ENCODE measurements at places on chromosomes 7 and 10.

GRCh38 chr10:6530211-6530840 lies 49.8 kb downstream of the PRKCQ start:
- DNase-seq: no peak

GRCh38 chr10:92076722-92077121 lies 153.2 kb downstream of the BTAF1 start:
- no peak for DNase-seq

GRCh38 chr10:127320176-127320575 lies 123.8 kb upstream of the INSYN2A start:
- no peak for DNase-seq

GRCh38 chr7:124785994-124786393 lies 20.4 kb upstream of the GPR37 start:
- peak; percentile 4 for DNase-seq

DNA sequence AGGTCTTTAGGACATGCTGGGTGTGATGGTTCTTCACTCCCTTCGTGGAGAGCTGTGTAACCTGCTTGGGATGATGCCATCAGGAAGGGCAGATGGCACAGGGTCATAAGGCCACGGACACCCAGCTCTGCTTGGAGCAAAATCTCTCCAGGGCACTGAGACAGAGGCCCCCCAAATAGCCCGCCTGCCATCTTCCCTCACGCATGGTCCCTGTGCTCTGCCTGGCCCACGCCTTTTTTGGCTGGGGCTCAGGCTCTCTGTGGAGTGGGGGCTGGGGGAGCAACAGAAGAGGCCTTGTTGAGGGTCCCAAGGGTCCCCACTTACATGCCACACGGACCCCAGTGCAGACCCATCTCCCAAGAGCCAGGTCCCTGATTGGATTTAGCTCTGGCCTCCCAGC lies 93.3 kb upstream of the RET start:
- no peak for DNase-seq

DNA sequence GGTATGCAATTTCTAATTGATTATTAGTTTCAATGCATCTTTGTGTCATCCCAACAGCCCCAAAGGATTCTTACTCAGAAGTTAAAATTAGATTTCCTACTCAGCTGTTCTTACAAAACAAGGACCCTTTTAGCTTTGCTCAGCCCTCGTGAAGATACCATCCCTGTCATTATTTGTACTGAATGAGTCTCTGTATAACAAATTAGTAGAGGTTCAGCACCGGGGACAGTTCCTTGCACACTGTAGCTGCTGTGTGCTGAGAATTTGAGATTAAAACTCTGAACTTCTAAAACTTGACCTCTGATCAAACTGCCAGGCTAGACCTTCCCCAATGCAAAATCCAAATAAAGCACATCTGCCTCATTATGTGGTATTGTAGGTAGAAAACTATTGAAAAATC lies 299.1 kb downstream of the LHFPL3 start:
- no peak for DNase-seq

GRCh38 chr7:111324228-111324627 lies 233.3 kb downstream of the LRRN3 start:
- DNase-seq: no peak

GRCh38 chr10:130020651-130021382 lies 56.7 kb upstream of the EBF3 start:
- no peak for DNase-seq

Measured in NCI-H2171 treated with DMSO at 0.1 percent for 48 hours (cell line).